Mesothelial cell of epicardium (in vitro differentiated cells): ENCODE measurements at places on chromosomes 1 and 21. TPM values are rescaled to one million over a fixed set of nuclear protein-coding genes. Genes with fewer than 3 reads are reported as not detected.

GRCh38 chr1:110161849-110162248 lies 11.6 kb downstream of the SLC6A17 start:
- DNase-seq: no peak

- no peak for DNase-seq
Measured at GRCh38 chr21:26546446-26547097, 26.5 kb downstream of the CYYR1 start.

GRCh38 chr1:115088871-115089419 lies 358 bp downstream of the TSPAN2 start:
- no peak for DNase-seq

- DNase-seq: no peak
Measured at GRCh38 chr1:109978761-109979488, 5.6 kb upstream of the AHCYL1 start.

GRCh38 chr1:231626951-231627614 lies 493 bp downstream of the DISC1 start:
- peak; percentile 25 for DNase-seq

GRCh38 chr1:86325264-86325663 lies 70.9 kb downstream of the ODF2L start:
- DNase-seq: no peak

Gene MPL
- total RNA-seq: 0.50 to 0.53 TPM in 2 of 3 replicates, not detected in the other

Gene ADORA1
- total RNA-seq: 2.9 to 4.3 TPM (median 3.8 TPM) in 3 replicates

Gene NCMAP
- 0.31 to 0.51 TPM (median 0.38 TPM) in 3 replicates for total RNA-seq

Gene NBPF10
- 6.3 to 7.0 TPM (median 6.4 TPM) in 3 replicates for total RNA-seq

Gene FCGR3A
- not detected in 3 replicates for total RNA-seq
